Thoracic aorta (tissue), 2 donors: ENCODE measurements at places on chromosomes 1 and 21. TPM values are rescaled to one million over a fixed set of nuclear protein-coding genes. Genes with fewer than 3 reads are reported as not detected.
A peak's percentile ranks its signal among the peaks of the same experiment; 100 is the strongest.

DNA sequence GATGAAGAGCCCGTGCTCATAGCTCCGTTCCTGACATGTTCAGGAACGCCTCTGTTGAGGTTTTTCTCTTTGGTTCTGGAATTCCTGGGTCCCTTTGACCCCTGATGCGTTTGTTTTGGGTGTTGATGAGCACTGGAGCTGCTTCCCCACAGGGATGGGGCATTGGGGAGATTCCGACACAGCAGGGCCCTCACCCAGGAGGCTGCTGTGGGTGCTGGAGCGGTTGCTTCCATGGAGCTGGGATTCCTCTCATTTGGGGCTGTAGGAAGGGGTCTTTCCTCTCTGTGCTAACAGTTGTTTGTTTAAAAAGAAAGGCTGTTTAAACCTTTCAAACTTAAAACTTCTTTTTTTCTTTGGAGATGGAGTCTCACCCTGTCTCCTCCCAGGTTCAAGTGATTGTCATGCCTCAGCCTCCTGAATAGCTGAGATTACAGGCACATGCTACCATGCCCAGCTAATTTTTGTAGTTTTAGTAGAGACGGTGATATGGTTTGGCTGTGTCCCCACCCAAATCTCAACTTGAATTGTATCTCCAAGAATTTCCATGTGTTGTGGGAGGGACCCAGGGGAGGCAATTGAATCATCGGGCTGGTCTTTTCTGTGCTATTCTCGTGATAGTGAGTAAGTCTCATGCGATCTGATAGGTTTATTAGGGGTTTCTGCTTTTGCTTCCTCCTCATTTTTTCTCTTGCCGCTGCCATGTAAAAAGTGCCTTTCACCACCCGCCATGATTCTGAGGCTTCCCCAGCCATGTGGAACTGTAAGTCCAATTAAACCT lies 48.9 kb downstream of the SKI start:
- no peak for DNase-seq
- peak overlapping the region; percentile 70 for H3K27ac ChIP-seq
- no peaks in the 10 kb centered on the region for H3K36me3 ChIP-seq
- H3K4me1 ChIP-seq, result peaks cover 71% of the 10 kb centered on the region
- no peaks in the 10 kb centered on the region for H3K27me3 ChIP-seq

DNA sequence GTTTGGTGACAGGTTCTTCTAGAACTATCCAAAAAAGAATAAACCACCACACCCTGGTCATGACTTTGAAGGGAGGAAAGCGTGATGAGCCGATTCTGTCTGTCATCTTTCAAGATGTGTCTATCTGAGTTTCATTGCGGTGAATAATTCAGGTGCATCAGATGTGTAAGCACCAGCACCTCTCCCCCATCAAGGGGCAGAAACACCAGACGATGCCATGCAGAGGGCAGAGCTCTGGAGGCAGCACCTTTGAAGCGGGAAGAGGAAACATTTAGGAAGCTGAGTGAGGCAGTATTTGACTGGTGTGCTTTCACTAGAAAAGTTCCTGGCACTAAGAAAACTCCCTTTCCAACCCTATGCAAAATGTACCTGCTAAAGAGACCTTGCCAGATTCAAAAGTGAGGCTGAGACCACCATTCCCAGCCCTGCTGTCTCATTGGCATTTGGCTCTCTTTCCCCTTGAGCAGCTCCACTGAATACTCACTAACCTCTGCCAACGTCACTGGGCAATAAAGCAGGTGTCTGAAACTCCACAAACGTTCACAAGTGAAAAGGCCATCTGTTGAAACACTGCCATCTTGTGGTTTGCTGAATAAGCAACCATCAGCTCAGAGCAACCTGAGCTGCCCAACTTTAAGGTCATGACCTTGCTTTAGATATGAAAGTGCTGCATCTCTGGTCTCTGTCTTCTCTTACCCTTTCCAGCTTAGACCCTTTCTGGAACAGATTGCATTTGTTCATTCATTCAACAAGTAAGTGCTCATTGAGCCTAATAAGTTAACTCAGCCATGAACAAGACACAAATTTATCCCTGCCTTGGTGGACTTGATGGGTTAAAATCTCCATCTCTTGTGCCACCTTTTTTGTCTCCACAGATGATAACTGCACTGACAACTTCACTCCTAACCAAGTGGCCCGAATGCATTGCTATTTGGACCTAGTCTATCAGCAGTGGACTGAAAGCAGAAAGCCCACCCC lies 228.6 kb downstream of the PAPPA2 start:
- no peaks in the 10 kb centered on the region for H3K27me3 ChIP-seq
- no peak overlapping the region for H3K4me3 ChIP-seq
- no peak overlapping the region for H3K27ac ChIP-seq
- H3K36me3 ChIP-seq, result no peaks in the 10 kb centered on the region

- DNase-seq, result no peak
- H3K4me1 ChIP-seq, result peaks cover 6% of the 10 kb centered on the region
- H3K27ac ChIP-seq, result no peak overlapping the region
- no peak overlapping the region for H3K4me3 ChIP-seq
These were observed 47.9 kb downstream of the AGPAT3 start for GRCh38 chr21:43912910-43913309.

DNA sequence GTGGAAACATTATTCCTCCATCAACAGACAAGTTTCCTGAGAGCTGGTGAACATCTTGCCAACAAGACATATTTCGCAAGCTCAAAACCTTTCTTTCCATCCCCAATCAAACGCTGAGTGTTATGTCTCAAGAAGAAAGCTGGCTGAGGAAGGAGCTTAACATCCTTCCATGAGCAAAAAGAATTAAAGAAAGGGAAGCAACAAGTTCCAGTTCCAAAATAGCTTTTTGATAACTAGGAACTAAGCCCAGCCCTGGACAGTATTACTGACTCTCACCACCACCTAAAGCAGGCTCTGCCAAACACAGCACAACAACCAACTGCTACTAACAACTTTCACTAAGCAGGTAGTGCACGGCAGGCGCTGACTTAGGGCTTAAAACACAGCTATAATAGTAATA lies 50.2 kb downstream of the CAPZB start:
- peak overlapping the region; percentile 82 for H3K27ac ChIP-seq
- no peaks in the 10 kb centered on the region for H3K27me3 ChIP-seq
- no peak for DNase-seq
- H3K4me3 ChIP-seq, result peak overlapping the region; percentile 47

- no peak overlapping the region for H3K4me3 ChIP-seq
- H3K27me3 ChIP-seq, result no peaks in the 10 kb centered on the region
- H3K4me1 ChIP-seq, result peaks cover 18% of the 10 kb centered on the region
These were observed 779.0 kb upstream of the ADGRL4 start for GRCh38 chr1:79785561-79785960.

GRCh38 chr1:167648252-167648849 lies 18.3 kb downstream of the RCSD1 start:
- peaks cover 5% of the 10 kb centered on the region for H3K4me1 ChIP-seq
- H3K27ac ChIP-seq, result no peak overlapping the region
- H3K4me3 ChIP-seq, result no peak overlapping the region
- no peaks in the 10 kb centered on the region for H3K36me3 ChIP-seq
- no peak for DNase-seq

DNA sequence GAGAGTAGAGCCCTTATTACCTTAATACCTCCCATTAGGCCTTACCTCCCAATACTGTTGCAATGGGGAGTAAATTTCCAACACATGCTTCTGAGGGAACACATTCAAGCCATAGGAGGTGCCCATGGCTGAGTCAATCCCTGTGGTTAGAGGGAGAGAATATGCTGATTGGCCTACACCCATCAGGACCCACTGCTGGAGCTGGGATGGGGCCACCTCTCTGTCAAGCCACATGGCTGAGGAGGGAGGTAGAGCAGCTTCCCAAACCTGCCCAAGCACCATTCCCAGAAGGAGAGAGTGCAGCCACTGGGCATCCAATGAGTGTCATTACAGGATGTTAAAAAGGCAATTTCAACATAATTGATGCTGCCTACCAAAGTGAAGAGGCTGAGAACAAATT lies 228.1 kb downstream of the C1orf94 start:
- no peaks in the 10 kb centered on the region for H3K27me3 ChIP-seq
- no peak for DNase-seq
- H3K4me3 ChIP-seq, result no peak overlapping the region
- no peaks in the 10 kb centered on the region for H3K36me3 ChIP-seq
- peaks cover 3% of the 10 kb centered on the region for H3K4me1 ChIP-seq

- H3K4me1 ChIP-seq, result no peaks in the 10 kb centered on the region
- peak overlapping the region; percentile 50 for H3K4me3 ChIP-seq
- H3K27ac ChIP-seq, result no peak overlapping the region
- DNase-seq, result no peak
These were observed 21.9 kb upstream of the MORC3 start for GRCh38 chr21:36297938-36298572.

GRCh38 chr21:40191196-40191595 lies 324.0 kb downstream of the PCP4 start:
- H3K27me3 ChIP-seq, result no peaks in the 10 kb centered on the region
- no peak overlapping the region for H3K4me3 ChIP-seq
- H3K4me1 ChIP-seq, result no peaks in the 10 kb centered on the region
- no peak for DNase-seq
- no peak overlapping the region for H3K27ac ChIP-seq

- peaks cover 9% of the 10 kb centered on the region for H3K36me3 ChIP-seq
- DNase-seq, result no peak
- H3K27me3 ChIP-seq, result no peaks in the 10 kb centered on the region
These were observed 56.8 kb downstream of the INTS7 start for GRCh38 chr1:211978596-211978995.

DNA sequence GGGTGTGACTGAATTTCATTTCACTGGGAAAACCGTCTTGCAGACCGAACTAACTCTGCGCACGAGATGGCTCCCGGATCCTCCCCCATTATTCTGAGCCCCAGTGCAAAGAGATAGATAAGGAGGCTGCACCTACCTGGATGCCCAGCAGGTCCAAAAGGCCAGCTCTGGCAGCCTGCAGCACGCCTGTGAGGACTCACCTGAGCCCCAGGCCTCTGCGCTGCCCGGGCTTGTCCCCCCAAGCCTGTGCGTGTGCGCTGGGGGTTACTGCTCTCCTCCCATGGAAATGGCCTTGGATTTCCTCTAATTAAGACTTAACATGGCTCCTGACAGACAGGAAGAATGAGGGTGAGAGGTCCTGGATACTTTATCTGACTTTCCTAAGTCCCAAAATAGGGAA lies 83.4 kb downstream of the MDM4 start:
- no peak overlapping the region for H3K27ac ChIP-seq
- H3K27me3 ChIP-seq, result no peaks in the 10 kb centered on the region
- DNase-seq, result no peak
- no peaks in the 10 kb centered on the region for H3K36me3 ChIP-seq
- no peaks in the 10 kb centered on the region for H3K4me1 ChIP-seq
- H3K4me3 ChIP-seq, result no peak overlapping the region

DNA sequence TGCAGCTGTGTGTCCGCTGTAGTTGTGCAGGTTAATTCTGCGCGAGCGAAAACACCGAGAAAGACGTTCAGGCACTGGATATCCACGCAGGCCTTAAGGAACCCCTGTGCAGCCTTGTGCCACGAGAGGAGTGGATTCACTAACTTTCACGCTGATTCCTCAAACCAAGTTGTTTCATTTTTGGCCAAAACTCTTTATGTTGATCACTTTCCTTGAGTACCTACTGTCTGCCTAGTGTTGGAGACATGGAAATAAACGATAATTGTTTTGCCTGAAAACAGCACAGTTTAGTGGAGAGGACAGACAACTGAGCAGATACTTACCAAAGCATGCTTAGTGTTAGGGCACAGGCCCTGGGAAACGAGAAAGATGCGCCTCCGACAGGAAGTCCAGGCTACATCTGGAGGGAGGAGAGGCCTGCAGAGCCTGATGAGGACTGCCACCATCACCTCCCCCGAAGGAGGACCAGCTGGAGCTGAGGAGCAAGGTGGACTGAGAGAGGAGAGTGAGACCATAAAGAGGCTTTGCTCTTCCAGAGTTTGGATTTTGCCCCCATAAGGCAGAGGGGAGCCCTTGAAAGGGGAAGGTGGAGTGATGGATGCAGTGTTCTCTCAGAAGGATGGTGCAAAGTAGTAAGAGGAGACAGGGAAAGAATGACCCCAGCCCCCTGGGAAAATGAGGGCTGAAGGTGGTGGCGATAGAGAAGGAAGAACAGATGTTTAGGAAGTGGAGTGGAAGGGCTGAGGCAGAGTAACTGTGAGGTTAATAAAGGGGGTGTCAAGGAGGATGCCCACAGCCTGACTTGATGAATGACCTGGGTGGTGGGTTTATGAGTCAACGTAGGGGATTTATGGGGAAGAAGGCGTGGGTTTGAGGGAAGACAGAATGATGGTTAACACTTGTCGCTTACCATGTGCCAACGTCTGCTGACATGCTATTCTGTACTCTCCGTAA lies 956 bp upstream of the SCAF4 start:
- DNase-seq, result no peak
- H3K4me1 ChIP-seq, result peaks cover 39% of the 10 kb centered on the region
- no peaks in the 10 kb centered on the region for H3K27me3 ChIP-seq
- H3K36me3 ChIP-seq, result no peaks in the 10 kb centered on the region
- H3K4me3 ChIP-seq, result peak overlapping the region; percentile 98

DNA sequence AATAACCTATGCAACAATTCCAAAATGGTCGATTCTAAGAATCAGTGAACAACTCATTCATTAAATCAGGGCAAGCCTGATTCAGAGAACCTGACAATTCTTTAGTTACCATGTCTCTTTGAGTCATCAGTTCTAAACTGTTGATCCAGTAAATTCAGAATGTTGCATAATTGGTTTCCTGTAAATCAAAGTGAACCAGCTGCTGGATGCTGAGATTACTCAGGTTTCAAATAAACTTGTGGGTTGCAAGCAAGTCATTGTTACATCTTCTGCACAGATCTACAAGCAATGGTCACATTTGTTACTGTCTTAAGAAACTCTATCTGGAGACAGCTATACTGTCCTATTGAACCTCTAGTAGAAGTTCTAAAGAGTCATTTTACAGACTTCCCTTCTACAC lies 16.5 kb downstream of the PLA2G2D start:
- H3K27me3 ChIP-seq, result no peaks in the 10 kb centered on the region
- H3K4me1 ChIP-seq, result no peaks in the 10 kb centered on the region
- H3K36me3 ChIP-seq, result no peaks in the 10 kb centered on the region
- DNase-seq, result no peak
- H3K27ac ChIP-seq, result no peak overlapping the region
- no peak overlapping the region for H3K4me3 ChIP-seq

GRCh38 chr21:41142051-41142795 lies 25.7 kb upstream of the BACE2 start:
- peaks cover 21% of the 10 kb centered on the region for H3K4me1 ChIP-seq
- H3K27me3 ChIP-seq, result no peaks in the 10 kb centered on the region
- peak overlapping the region; percentile 23 for H3K4me3 ChIP-seq
- peak; percentile 21 for DNase-seq

GRCh38 chr1:44895919-44896734 lies 53.1 kb upstream of the PTCH2 start:
- peaks cover 22% of the 10 kb centered on the region for H3K4me1 ChIP-seq
- peak overlapping the region; percentile 26 for H3K27ac ChIP-seq
- H3K27me3 ChIP-seq, result no peaks in the 10 kb centered on the region
- no peak for DNase-seq

DNA sequence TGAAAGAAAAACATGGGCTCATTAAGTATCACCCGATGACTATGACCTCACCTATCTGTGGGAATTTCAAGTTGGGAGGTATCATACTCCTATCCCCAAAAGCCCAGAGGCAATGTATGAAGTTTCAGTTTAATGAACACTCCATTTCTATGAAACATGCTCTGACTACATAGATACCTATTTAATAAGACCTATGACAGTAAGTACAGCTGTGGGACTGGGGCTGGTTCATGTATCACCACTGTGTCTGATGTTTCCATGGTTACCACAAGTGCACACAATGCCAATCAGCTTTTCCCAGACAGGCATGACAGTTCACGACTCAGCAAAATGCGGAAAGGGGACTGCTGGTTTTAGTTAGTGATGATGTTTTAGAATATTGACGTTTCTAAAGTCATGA lies 167.7 kb downstream of the SIPA1L2 start:
- H3K4me1 ChIP-seq, result no peaks in the 10 kb centered on the region
- no peak overlapping the region for H3K27ac ChIP-seq

ANKRD13C gene
- 19.6 TPM for total RNA-seq

PUM1 gene
- 97.9 TPM for total RNA-seq

LEFTY1 gene
- total RNA-seq, result not detected

CD5L gene
- 0.28 TPM for total RNA-seq
